ENCODE measurements at places on chromosomes 12 and 14. TPM values are rescaled to one million over a fixed set of nuclear protein-coding genes. Genes with fewer than 3 reads are reported as not detected.

- H3K27ac ChIP-seq = no peak overlapping the region
- H3K27me3 ChIP-seq = no peaks in the 10 kb centered on the region
- no peaks in the 10 kb centered on the region for H3K36me3 ChIP-seq
- no peak for DNase-seq
- H3K4me1 ChIP-seq = no peaks in the 10 kb centered on the region
- H3K4me3 ChIP-seq = no peak overlapping the region
Measured at GRCh38 chr12:131494741-131495524, 216.0 kb upstream of the SFSWAP start.

LRRK2 gene
- 4.1 TPM for total RNA-seq

DNA sequence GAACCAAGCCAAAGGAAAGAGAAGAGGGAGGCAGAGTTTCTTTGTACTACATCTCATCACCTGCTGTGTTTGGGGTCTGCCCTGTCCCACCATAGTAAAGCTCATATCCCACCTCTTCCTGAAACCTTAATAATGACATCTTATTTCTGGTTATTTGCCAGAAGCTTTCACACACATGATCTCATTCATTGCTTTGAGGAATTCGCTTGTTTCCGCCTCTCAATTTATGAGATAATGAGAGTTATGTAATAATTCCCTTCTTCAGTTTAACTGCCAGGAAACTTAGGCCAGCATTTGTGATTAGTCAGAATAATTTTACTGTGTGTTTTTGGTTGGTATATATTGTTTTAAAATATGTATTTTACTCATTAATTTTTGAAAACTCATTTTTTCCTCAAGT lies 205.2 kb downstream of the CACNA1C start:
- DNase-seq = no peak
- H3K4me1 ChIP-seq = no peaks in the 10 kb centered on the region
- no peak overlapping the region for H3K27ac ChIP-seq
- H3K27me3 ChIP-seq = no peaks in the 10 kb centered on the region
- no peaks in the 10 kb centered on the region for H3K36me3 ChIP-seq

DNA sequence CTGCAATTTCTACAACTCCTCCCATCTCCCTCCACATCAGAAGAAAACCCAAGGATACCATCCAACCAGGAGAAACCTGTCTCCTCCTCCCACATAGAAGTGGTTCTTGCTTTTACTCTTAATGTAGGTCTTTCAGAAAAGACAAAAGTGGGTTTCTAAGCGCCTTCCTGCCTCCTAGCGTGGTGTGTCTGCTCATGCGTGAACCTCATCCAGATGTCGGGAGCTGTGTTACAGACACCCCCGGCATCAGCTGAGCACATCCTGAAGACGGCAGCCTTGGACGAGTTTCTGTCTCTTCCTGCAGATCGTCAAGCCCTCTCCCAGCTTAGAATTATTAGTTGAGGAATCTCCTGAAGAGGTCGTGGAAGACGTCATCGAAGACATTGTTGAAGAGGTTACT lies 9.5 kb downstream of the LRRC43 start:
- H3K36me3 ChIP-seq = no peaks in the 10 kb centered on the region
- no peak overlapping the region for H3K4me3 ChIP-seq
- H3K27ac ChIP-seq = no peak overlapping the region
- DNase-seq = no peak

- H3K36me3 ChIP-seq = no peaks in the 10 kb centered on the region
- peaks cover 22% of the 10 kb centered on the region for H3K4me1 ChIP-seq
- no peak overlapping the region for H3K4me3 ChIP-seq
- peak overlapping the region; percentile 95 for H3K27ac ChIP-seq
- H3K27me3 ChIP-seq = no peaks in the 10 kb centered on the region
- peak; percentile 67 for DNase-seq
Measured at GRCh38 chr14:55127460-55127951, 1.5 kb upstream of the LGALS3 start.

GRCh38 chr14:92144708-92145107 lies 22.9 kb downstream of the CPSF2 start:
- H3K4me3 ChIP-seq = no peak overlapping the region
- no peak overlapping the region for H3K27ac ChIP-seq
- no peaks in the 10 kb centered on the region for H3K27me3 ChIP-seq
- H3K4me1 ChIP-seq = no peaks in the 10 kb centered on the region

AKAP5 gene
- 18.1 TPM for total RNA-seq

DNA sequence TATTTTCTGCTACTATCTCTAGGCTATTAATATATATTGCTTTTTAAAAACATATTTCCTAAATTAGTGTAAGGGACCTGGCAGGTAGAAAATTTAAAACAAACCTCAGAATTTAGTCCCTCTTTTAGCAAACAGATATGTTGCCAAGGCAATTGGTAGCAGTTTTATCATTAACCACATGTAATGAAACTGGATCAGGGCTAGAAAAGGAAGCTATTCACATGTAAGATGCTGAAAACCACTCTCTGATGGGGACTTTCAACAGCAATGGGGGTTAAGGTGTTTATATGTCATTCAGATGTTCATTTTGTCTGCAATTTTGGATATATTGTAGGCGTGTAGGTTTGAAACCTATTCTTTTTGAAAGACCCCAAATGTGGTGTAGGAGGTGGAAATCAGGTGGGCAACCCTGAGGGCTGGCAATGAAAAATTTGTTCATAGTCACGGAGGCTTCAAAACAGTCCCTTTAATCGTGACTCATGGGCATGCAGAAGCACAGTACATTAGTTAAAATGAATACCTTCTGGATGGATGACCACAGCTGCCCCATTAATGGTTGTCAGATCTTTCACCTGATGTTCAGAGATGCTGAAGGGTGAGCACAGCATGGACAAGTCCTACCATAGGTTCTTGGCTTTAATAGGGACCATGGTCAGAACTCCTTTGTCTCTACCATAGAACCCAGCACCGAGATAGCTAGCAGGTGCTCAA lies 5.9 kb upstream of the PKP2 start:
- peak overlapping the region; percentile 45 for H3K27ac ChIP-seq
- H3K36me3 ChIP-seq = no peaks in the 10 kb centered on the region
- H3K4me1 ChIP-seq = no peaks in the 10 kb centered on the region
- no peak overlapping the region for H3K4me3 ChIP-seq

GRCh38 chr14:98909251-98909944 lies 362.6 kb downstream of the BCL11B start:
- no peak overlapping the region for H3K27ac ChIP-seq
- no peaks in the 10 kb centered on the region for H3K4me1 ChIP-seq
- H3K4me3 ChIP-seq = no peak overlapping the region
- H3K27me3 ChIP-seq = no peaks in the 10 kb centered on the region
- no peaks in the 10 kb centered on the region for H3K36me3 ChIP-seq

- no peak overlapping the region for H3K4me3 ChIP-seq
- no peak for DNase-seq
- H3K36me3 ChIP-seq = no peaks in the 10 kb centered on the region
- H3K27ac ChIP-seq = no peak overlapping the region
- peaks cover 10% of the 10 kb centered on the region for H3K4me1 ChIP-seq
Measured at GRCh38 chr14:103393676-103394626, 8.7 kb downstream of the MARK3 start.

DNA sequence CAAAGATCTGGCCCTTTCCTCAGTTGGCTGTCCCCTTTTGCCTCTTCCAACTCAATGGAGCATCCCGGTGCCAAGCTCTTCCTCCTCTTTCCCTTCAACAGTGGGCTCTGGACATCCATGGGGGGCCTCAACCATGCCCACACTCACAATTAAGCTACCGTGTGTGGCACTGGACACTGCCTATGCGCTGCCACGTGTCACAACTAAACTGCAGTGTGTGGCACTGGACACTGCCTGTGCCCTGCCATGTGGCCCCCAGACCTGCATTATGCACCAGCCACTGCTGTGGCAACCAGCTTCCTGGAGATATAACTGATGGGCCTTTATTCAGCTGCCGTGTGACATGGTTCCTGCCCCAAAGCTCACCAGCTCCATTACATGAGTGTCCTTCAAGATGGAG lies 179.1 kb downstream of the KCNA5 start:
- no peak overlapping the region for H3K27ac ChIP-seq
- no peak overlapping the region for H3K4me3 ChIP-seq
- DNase-seq = no peak
- no peaks in the 10 kb centered on the region for H3K27me3 ChIP-seq
- no peaks in the 10 kb centered on the region for H3K36me3 ChIP-seq
- no peaks in the 10 kb centered on the region for H3K4me1 ChIP-seq

IFNG gene
- not detected for total RNA-seq

GRCh38 chr12:56921346-56921745 lies 12.9 kb downstream of the SDR9C7 start:
- no peak overlapping the region for H3K4me3 ChIP-seq
- H3K27me3 ChIP-seq = no peaks in the 10 kb centered on the region
- H3K4me1 ChIP-seq = no peaks in the 10 kb centered on the region
- DNase-seq = no peak
- H3K27ac ChIP-seq = no peak overlapping the region

BDKRB2 gene
- total RNA-seq = 11.3 TPM

MAP3K9 gene
- total RNA-seq = 10.6 TPM

DNA sequence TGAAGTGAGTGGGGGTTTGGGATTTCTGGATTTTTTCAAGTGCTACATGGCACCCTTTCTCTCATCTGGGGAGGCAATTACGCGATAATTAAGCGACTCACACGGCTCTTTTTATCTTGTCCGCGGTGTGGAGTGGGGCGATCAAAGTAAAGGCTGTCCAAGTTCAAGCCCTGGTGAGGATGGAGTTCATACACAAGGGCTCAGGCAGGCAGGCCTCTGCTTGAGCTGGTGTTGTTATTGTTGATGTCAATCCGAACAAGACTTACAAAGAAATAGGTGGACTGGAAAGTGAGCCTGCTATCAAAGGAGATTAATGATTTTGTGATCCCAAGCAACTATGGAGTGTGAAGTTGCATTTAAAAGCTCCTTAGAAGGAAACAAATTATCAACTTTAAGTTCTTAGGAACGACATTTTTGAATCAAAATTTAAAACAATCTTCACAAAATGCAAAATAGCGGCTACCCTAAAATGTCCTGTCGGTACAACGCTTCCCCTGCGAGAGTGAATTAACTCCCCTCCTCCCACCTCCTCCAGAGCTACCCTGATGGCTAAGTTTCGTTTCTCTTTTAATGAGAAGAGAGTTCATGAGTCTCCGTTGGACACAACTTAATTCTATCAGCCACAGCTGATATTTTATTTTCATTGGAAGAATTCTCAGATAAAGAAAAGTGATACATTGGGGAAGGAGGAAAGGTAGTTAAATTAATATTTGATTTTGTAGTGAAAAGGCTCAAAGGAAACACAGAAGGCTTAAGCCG lies 5.9 kb downstream of the FOXA1 start:
- H3K36me3 ChIP-seq = no peaks in the 10 kb centered on the region
- DNase-seq = peak; percentile 42
- no peaks in the 10 kb centered on the region for H3K4me1 ChIP-seq
- peak overlapping the region; percentile 10 for H3K4me3 ChIP-seq

VRTN gene
- 0.30 TPM for total RNA-seq

RNASE1 gene
- total RNA-seq = 189 TPM

- H3K27ac ChIP-seq = no peak overlapping the region
- H3K27me3 ChIP-seq = no peaks in the 10 kb centered on the region
- no peaks in the 10 kb centered on the region for H3K4me1 ChIP-seq
- no peak overlapping the region for H3K4me3 ChIP-seq
Measured at GRCh38 chr14:52117111-52117832, 48.4 kb upstream of the NID2 start.

DNA sequence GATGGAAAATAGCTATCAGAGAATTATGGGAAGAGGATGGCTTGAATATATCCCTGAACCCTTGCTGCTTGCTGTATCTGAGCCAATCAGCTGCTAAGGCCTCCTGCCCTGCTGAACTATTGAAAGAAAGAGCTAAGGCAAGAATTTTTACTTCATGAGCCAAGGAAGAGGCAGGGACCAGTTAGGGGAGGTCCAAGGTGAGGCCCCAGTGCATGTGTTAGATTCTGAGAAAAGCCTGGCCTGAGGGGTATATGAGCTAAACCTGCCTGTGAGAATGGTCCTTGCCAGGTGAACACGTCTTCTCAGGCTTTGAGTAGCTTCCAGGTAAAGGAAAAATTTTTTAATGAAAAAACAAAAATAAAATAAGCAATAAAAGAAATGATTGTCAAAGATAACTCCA lies 218.0 kb downstream of the SYT1 start:
- no peak for DNase-seq
- H3K4me3 ChIP-seq = no peak overlapping the region
- H3K4me1 ChIP-seq = no peaks in the 10 kb centered on the region
- no peaks in the 10 kb centered on the region for H3K36me3 ChIP-seq

DNA sequence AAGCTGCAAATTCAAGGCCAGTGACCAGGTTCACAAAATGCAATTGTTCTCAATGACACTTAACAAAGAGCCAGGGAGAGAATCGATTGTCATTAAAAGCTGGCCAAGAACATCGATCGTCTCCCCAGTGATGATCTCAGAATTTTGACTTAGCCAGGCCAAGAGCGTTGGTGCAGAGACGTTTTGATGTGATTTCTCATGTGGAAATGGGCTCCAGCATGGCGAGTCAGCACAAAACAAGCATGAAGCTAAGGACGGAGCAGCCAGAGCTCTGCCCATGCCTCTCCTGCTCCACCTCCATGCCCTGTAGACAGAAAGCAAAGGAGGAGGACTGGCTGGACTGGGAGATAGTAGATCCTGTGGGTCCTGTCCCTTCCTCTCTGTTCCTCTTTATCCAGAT lies 270.8 kb downstream of the FOXN3 start:
- no peaks in the 10 kb centered on the region for H3K4me1 ChIP-seq
- H3K27me3 ChIP-seq = no peaks in the 10 kb centered on the region
- H3K36me3 ChIP-seq = no peaks in the 10 kb centered on the region
- no peak for DNase-seq
- H3K27ac ChIP-seq = no peak overlapping the region

CLEC4D gene
- not detected for total RNA-seq

DNA sequence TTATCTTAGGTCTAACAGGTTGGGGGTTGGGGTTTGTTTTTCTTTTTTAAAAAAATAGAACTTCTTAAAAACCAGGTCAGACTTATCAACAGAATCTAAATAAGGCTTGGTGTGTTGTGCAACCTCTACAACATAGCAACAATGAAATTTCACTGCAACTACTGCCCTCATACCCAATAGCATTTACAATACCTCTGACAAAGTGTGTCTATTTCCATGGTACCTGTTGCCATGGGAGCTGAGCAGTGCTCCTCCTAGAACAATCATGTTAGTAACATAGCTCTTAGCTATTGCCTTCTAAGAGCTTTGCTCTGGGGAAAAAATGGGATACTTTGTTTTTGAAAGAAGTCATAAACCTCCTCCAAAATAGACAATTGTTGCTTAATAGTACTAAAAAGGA lies 103.3 kb upstream of the CCDC175 start:
- H3K36me3 ChIP-seq = no peaks in the 10 kb centered on the region
- DNase-seq = no peak
- H3K27ac ChIP-seq = no peak overlapping the region

GRCh38 chr12:18090093-18090492 lies at the start of gene RERGL:
Gene RERGL, minus strand, starts transcription at chr12:18090193. Its CDS starts 53 bp downstream, at chr12:18090140.
- H3K36me3 ChIP-seq = no peaks in the 10 kb centered on the region
- no peaks in the 10 kb centered on the region for H3K4me1 ChIP-seq
- no peak within 1 kb of the TSS for H3K4me3 ChIP-seq
- no peaks in the 10 kb centered on the region for H3K27me3 ChIP-seq
